ENCODE measurements at places on chromosomes 13 and 19.

- no peak for DNase-seq
These were observed 67.4 kb downstream of the GGACT start for GRCh38 chr13:100520936-100521850.

GRCh38 chr13:25753976-25754375 is 297.8 kb downstream of the SHISA2 start:
- DNase-seq, result no peak

DNA sequence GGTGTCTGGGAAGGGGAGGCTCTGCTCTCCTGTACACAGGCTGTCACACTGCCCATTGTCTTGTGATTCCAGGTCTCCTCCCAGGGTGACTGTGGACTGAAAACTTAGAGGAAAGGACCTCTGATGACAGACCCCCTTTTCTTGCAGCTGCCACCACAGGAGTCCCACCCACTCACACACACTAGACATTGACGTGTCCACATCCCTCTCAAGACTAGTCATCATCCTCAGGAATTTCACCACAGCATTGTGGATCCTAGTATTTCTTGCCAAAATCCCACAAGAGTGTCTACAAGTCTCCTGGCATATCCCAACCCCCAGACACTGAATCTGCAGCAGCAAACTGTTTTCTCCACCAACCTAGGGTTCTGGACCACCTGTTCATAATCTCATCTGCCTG is 5.3 kb downstream of the ZNF85 start:
- no peak for DNase-seq

DNA sequence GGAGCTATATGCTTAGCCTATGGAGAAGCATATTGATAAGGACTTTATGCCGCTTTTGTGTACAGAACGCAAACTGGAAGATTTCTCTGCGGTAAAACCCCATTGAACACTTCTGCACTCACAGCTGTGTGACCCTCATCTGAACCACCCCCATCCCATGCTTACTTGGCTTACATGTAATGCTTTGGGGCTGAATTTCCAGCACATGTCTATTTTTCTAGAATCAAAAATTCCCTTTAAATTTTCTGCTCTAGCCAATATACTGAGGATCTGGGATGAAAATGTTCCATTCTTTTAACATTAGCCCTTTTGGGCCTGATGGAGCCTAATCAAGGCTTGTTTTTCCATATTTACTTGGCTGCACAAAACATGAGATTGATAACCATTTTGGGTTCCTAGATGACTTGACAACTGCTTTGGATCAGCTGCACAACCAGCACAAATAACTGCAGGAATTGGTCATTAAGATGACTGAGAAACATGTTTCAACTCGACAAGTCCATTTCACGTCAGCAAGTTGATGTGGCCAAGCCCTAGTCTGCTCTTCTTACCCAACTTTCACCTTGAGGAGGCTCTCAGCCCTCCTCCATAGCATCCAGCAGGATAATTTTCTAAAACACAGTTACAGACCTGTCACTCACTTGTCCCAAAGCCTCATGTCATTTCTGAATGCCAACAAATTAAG is 52.4 kb downstream of the TNFSF11 start:
- DNase-seq, result no peak

- peak; percentile 58 for DNase-seq
These were observed 2.9 kb upstream of the ZNF700 start for GRCh38 chr19:11921852-11922495.

DNA sequence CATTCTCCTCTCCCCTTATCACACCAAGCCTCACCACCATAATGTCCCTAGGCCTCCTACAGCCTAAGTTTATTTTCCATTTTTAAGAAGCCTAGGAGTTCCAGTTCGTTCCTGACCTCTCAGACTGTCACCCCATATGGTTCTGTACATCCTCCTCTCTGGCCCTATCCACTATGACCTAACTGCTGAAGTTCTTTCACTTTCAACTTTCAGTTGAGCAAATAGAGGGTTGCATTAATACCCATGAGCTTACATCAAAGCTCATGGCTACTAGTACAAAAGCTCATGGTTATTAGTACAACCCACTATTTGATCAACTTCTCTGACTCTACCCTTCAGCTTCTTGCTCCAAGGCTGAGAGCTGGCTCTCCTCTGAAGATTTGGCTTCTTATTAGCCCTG is 72.9 kb downstream of the FGF14 start:
- DNase-seq, result no peak

GRCh38 chr13:77513719-77514335 is 21.7 kb upstream of the SCEL start:
- no peak for DNase-seq

DNA sequence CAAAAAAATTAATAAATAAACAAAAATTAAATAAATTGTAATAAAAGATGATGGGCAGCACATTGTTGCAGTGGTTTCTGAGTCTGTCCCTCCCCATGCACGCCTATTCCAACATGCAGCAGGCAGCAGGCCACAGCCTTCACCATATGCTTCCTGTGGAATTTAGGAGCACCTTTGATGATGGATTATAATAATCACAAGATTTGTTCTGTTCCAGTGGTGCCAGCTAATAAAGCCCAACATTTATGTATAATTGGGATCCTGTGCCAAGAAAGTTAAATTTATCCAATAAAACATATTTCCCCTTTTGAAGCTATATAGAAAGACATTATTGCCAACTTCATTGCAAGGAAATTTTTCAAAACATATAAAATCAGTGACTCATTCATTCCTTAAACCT is 328.6 kb downstream of the FGF14 start:
- DNase-seq, result no peak

GRCh38 chr19:6393983-6394412 is 1.0 kb upstream of the GTF2F1 start:
- no peak for DNase-seq

- DNase-seq, result no peak
These were observed 58.8 kb downstream of the DCLK1 start for GRCh38 chr13:36072152-36072935.

GRCh38 chr19:14871619-14872230 is 14.2 kb downstream of the OR7A17 start:
- DNase-seq, result peak; percentile 29

DNA sequence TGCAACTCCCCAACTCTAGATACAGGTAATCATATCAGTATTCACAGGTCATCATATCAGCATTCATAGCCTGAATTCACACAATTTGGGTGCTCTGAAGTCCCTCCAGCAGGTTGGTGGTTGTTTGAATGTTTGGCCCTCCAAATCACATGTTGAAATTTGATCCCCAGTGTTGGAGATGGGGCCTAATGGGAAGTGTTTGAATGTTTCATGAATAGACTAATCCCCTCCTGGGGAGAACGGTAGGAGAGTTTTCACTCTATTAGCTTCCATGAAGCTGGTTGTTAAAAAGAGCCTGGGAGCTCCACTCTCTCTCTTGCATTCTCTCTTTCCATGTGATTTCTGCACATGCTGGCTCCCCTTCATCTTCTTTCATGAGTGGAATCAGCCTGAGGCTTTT is 288.6 kb upstream of the PCDH9 start:
- no peak for DNase-seq

GRCh38 chr13:59584761-59585670 is 578.7 kb downstream of the DIAPH3 start:
- DNase-seq, result no peak

DNA sequence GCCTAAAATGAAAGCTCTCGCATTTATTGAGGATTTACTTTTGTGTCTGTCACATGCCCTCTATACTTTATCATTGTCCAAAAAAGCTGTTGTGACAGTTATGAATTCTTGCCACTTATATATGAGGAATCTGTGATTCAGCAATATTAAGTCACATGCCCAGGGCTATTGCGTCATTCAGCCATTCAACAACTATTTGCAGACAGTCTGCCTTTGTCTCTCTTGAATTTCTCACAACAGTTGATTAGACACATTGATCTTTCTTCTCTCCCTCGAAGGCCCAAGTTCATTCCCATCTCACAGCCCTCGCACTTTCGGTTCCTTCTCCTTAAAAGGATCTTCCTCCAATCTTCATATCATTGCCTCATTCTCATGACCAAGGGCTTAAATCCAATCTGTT is 342.6 kb downstream of the MZT1 start:
- DNase-seq, result no peak

DNA sequence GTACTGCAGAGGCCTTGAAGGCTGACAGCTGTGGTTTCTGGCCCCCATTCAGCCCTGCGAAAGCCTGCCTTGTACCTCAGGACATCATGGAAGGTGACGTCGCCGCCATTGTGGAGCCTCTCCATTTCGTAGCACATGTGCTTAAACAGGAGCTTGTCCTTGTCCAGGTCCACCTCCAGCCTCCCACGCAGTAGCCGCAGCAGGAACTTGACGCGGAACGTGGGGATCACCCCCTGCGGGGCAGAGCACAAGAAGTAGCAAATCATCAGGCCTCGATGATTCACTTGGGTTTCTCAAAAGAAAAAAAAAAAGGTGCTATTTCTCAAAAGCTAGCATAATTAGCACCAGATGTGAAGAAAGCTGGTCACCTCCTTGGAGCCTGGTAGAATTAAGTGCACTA is 351.0 kb downstream of the NALCN start:
- no peak for DNase-seq

GRCh38 chr13:31859571-31859970 is 120.2 kb downstream of the RXFP2 start:
- DNase-seq, result no peak

GRCh38 chr13:113536461-113537110 is 46.1 kb upstream of the DCUN1D2 start:
- no peak for DNase-seq

DNA sequence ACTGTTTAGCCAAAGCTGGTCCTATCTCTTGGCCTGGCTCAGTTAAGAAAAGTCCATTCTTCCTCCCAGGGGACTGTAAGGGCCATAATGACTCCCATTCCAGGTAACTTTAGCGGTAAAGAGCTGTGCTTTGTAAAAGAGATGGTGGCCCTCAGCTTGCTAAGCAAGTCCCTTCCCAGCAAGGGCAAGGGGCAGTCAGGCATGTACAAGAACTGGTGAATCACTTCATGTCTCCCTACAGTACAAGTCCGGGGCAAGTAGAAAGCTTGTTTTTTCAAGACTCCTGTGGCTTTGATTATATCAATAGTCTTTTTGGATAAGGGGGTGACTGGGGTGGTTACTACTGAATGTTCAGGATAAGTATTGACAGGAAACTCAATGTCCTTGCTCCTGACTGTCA is 88.9 kb downstream of the SLC25A15 start:
- no peak for DNase-seq

Data from K562 (cell line).